ENCODE measurements at places on chromosomes 1 and 21.

DNA sequence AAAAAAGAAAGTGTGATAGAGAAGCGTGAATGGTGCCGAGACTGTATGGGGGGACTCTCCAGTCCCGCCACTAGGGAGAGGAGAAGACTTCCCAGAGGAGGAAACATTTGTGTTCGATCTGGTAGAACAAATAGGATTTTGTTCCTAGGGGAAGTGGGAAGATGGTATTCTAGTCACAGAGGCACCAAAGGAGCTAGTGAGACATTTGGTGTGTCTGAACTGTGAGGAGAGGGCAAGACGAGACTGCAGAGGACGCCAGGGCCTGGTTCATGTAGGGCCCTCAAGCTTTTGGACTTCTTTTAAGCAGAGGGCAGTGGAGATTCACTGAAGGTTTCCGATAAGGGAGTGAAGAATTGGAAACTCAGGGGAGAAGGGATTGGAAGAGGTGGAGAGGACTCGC is 2.9 kb downstream of the BTBD19 start:
- no peak for DNase-seq

DNA sequence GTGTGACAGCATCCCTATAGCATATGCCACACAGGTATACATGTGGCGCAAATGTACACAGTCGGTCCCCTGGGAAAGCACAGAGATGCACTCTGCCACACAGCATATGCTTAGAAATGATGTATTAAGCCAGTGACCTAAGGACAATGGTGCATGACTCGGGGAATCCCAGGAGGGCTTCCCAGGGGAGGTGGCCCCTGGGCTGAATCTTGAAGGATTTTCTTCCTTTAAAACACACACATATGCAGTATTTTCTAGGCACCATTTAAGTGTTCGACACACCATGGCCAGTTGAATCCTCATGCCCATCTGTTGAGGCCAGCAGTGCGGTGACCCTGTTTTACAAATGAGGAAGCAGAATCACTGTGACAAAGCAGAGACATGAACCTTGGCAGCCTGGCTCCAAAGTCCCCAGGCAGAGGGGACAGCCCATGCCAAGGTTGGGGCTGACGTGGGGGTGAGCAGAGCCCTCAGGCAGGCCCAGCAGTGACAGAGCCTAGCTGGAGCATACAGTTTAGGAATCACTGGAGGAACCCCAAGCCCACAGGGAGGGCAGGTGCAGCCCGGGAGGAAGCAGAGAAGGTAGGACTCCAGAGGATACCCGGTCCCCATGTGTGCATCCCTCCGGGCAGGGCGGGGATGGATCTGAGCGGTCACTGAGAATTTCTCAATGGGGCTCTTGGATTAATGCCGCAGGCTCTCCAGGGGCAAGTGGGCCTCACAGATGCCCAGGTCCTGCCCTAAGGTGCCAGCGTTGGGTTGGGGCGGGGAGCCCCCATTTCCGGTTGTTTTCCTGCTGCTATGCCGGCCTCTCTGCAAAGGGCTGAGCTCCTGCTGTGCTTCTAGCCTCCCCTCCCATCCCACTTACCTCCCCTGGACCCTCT is 28.4 kb downstream of the WNT3A start:
- DNase-seq: no peak

- DNase-seq: no peak
Measured at GRCh38 chr1:224406216-224406615, 28.4 kb downstream of the WDR26 start.

DNA sequence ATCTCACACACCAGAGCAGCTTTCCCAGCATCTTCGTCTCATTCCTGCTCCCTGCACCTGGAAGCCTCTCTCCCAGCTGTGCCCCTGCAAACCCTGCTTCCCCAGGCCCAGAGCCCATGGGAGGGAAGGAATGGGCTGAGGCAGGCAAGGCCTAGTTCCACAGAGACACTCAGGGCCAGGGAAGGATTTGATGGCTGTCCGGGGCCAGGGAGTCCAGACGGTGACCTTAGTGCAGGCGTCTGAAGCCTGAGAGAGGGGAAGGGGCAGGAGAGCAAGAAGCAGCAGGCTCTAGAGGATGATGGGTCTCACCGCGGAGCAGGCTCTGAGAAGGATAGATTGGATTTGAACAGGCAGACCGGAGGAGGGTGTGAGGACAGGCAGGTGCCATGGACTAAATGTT is 22.2 kb upstream of the TNNI1 start:
- DNase-seq: no peak

- no peak for DNase-seq
Measured at GRCh38 chr1:40872276-40872675, 10.1 kb upstream of the CITED4 start.

DNA sequence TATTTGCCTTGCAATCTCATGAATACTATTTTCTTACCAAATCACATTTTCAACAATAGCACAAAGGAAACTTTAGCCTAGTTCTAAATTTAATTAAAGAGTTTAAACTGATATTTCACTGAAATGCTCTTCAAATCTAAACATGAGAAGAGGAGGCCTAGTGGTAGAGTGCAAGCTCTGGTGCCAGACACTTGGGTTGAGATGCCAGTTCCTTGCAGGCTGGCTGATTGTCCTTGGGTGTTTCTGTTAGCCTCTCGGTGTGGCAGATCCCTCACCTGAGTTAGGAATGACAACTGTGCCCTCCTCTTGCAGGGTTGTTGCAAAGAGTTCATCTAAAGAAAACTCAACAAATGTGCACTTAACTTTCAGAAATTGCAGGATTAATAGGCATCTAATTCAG is 12.5 kb downstream of the ZBTB21 start:
- DNase-seq: no peak

GRCh38 chr1:23506376-23507107 is 22.6 kb upstream of the ASAP3 start:
- no peak for DNase-seq

DNA sequence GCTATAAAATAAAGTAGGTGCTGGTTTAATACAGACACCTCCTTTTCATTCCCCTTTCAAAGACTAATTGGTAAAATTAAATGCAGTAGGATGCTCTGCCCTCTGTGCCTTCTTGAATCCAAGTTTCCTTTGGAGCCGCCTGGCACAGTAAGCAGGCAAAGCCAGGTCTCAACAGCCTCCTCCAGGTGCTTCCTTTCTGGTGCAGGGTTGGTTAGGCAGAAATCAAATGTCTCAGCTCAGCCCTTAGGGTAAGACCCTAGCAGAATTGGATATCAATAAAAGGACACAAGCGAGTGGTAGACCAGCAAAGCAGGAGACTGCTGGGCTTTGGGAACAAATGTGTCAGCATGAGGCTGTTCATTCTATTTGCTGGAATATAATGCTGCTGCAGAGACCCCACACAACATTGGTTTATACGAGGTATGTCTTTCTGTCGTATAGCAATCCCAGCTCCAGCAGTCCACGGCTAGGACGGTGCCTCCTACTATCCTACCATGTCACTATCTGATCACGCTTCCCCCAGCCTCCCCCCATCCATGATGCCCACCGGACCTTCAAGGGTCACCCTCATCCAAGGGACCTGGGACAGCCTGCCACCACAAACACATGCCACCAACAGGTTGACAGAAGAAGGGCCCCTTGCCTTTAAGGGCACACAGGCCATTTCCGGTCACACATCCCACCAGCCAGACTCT is 58.4 kb downstream of the CAPN2 start:
- DNase-seq: no peak

- no peak for DNase-seq
Measured at GRCh38 chr1:113861641-113862040, 9.9 kb downstream of the PTPN22 start.

Measured in naive thymus-derived CD4-positive, alpha-beta T cell (primary cell).